ENCODE measurements at places on chromosomes 11 and 22.

DNA sequence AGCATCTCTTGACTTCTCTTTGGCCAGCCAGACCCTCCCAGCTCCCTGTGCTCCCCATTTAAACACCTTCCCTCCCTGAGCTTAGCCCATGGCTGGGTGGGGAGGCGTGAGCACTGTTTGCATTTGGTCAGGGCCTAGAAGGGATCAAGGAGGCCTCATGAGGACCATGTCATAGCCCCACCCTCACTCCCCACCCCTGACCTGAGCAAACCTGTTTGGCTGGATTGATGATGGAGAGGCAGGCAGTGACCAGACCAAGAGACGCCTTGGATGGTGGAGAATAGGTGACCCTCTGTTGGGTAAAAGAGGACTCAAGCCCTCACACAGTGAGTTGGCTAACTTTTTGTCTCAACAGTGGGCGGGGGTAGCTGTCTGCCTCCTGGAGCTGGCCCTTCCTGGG is 49.9 kb downstream of the ST3GAL4 start:
- DNase-seq: no peak

- no peak for DNase-seq
Observed at GRCh38 chr11:69249311-69250185, 44.4 kb upstream of the MYEOV start.

GRCh38 chr22:38757464-38757757 is 1.6 kb upstream of the SUN2 start:
- no peak for DNase-seq

GRCh38 chr11:95499516-95500135 is 268.6 kb upstream of the SESN3 start:
- no peak for DNase-seq

GRCh38 chr22:24325105-24325757 is 54.6 kb downstream of the SPECC1L start:
- DNase-seq: peak; percentile 86

DNA sequence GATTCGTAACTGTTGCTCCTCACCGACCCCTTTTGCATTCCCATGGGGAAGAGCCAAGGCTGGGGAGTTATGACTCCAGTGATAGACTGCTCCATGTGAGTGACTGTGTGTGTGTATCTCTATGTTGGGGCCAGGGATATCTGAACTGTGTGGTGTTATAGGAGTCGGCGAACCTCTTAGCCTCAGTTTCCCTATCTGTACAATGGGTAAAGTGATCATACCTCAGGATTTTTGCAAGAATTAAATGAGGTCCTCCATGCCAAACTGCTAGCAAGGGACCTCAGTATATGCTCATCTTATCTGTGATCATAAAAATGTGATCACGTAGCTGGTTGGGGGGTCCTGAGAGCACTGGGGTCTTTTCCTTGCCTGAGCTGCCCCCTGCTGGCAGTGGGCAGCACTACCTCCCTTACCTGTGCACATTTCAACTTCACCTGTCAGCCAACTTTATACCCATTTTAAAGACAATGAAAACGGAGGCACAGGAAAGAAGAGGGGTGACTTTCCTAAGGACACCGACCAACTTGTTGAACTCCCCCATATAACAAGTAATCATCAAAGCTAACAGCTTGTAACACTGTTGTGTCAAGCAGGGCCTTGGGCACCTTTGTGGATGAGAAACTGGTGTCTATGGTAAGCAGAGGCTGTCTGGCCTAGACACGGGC is 1.4 kb upstream of the DPP3 start:
- DNase-seq: no peak

GRCh38 chr11:64357904-64358535 is 942 bp upstream of the RPS6KA4 start:
- DNase-seq: no peak

GRCh38 chr11:57205041-57205641 is 23.4 kb downstream of the LRRC55 start:
- peak; percentile 28 for DNase-seq

DNA sequence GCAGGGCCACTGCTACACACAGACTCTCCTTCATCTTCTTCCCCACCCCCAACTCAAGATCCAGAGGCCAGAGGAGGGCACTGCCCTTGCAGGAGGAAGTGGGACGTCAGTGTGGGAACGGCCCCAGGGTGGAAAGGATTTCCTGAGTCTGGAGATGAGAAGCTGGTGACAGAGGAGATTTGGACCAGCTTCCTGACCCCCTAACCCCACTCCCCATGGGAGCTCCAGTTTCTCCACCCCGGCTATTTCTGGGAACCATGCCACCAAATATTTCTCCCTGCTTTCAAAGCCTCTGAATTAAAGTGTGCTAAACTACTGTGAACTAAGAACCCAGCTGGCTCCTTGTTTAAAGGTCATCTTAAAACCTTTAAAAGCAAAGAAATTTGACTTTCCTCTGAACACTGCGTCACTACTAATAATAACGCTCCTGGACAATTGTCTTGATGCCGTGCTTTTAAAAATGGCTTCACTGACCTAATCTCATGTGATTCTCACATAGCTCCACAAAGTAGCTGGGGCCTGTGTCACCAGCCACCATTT is 46.6 kb downstream of the CWC15 start:
- peak; percentile 67 for DNase-seq

DNA sequence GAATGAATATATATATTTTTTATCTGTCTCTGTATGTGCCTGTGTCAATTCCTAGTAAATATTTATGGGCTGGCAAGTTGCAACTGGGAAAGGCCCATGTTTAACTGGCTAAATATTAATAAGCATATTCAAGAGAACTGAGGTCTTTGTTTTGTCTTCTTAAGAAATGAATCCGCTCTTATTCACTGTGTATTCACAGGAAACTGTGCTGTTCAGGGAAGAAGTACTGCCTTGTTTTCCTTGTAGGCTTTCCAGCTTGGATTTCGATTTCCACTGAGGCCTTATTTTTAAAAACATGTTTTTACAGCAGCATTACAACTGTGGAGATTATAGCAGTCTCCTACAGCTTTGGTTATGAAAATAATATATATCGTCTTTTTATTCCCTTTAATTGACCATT is 64.7 kb downstream of the LDLRAD3 start:
- DNase-seq: peak; percentile 82

- DNase-seq: no peak
Observed at GRCh38 chr11:17347676-17348075, 3.9 kb upstream of the NCR3LG1 start.

DNA sequence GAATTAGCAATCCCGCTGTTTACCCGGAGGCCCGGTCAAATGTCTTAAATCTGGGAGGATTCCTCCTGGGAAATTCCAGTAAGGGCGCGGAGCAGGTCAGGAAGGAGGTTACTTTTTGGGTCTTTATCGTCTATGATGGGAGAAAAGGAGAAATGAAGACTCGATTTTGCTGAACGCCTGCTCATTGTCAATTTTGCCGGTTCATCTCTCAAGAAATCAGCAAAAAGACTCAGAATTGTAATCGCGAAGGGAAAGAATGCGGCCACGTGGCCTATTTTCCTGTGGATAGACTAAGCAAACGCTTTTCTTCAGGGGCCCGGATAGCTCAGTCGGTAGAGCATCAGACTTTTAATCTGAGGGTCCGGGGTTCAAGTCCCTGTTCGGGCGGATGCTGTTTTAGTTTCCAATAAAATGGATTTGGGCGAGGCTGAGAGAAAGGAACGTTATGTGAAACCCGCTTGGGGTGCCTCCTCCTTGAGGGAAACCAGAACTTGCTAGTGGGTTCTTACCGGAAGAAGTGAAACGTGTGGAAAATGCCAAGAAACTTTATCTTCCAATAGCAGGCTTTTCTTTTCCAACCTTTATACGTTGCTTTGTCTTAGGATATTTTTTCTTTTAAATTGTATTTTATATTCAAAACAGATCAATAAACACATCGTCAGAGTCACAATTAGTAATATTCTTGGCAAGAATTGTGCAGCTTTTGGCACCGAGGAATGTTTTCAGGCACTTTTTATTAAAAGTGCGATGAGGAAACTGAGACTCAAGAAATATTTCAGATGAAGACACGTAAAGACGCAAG is 45.0 kb downstream of the OR4D9 start:
- peak; percentile 70 for DNase-seq

GRCh38 chr11:119277660-119278059 is 39.3 kb downstream of the MCAM start:
- no peak for DNase-seq

- DNase-seq: no peak
Observed at GRCh38 chr11:2898366-2899079, 12.9 kb upstream of the CDKN1C start.

DNA sequence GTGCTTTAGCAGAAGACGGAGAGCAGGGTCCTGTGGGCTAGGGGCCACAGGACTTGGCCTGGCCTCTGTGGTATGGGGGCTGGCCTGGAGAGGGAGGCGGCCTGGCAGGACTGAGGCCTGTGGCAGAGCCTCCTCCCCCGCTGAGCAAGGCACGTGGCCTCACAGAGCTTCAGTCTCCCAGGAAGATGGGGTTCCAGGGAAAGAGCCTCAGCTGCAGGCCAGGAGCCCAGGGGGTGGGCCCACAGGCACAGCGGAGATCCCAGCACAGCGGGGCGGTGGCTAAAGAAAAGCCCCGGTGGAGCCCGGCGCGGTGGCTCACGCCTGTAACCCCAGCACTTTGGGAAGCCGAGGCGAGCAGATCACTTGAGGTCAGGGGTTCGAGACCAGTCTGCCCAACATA is 2.2 kb downstream of the MAPK12 start:
- DNase-seq: no peak

GRCh38 chr11:65539744-65540289 is 14.9 kb downstream of the SCYL1 start:
- DNase-seq: no peak

DNA sequence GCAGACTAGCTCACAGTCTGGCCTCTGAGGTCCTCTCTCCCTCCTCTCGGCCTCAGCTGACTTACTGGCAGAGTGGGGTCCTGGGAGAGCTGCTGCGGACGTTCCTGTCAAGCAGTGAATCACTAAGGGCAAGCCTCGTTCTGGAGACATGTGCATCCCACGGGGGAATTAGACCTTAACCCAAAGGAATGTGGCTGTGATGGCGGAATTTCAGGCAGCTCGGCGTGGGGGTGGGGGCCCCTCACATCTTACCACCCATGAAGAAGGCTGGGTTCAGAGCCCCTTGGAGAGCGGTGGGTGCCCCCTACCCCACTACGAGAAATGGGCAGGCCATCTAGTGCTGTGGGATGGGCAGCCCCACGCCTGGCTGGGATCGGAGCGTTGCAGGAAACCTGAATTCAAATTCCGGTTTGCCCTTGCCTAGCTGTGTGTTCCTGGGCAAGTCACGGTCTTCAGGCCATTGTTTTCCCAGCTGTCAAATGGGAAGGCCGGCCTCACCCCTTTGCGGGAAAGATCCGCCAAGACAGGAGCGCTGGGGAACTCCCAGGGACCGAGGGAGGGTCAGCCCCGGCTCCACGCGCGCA is 554 bp downstream of the LRRC32 start:
- no peak for DNase-seq

Data from pons (tissue), 1 donor.